ENCODE measurements at places on chromosomes 1 and 21.
A peak's percentile ranks its signal among the peaks of the same experiment; 100 is the strongest.

- peak; percentile 58 for DNase-seq
Measured at GRCh38 chr1:109181085-109181806, 32.5 kb upstream of the SARS1 start.

GRCh38 chr1:154006136-154006535 is 15.6 kb downstream of the RPS27 start:
- DNase-seq: peak; percentile 78

- DNase-seq: peak; percentile 59
Measured at GRCh38 chr1:90114521-90115141, 119.7 kb downstream of the ZNF326 start.

DNA sequence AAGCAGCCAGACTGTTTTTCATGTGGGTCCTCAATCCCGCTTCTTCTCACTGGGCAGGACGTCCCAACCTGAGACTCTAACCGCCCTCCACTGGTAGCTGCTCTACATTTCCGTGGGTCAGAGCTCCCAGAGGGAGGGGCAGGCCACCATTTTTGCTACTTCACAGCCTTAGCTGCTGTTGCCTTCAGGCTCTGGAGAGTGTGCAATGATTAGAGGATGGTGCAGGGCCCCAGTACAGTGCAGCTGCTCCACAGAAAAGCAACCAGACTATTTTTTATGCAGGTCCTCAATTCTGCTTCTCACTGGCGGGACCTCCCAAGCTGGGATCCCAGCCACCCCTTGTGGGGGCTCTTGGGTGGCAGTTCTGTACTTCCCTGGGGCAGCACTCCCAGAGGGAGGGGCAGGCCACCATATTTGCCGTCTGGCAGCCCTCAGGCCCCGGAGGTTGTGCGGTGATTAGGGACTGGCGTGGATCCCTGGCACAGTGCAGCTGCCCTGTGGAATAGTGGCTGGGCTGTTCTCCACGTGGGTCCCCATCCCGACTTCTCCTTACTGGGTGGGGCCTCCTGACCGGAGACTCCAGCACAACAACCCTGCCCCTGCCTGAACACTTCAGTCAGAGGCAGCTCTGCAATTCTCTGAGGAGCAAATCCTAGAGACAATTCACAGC is 647.6 kb upstream of the PKN2 start:
- no peak for DNase-seq

GRCh38 chr1:204680461-204680860 is 5.1 kb downstream of the LRRN2 start:
- no peak for DNase-seq

GRCh38 chr1:185987611-185988321 is 253.6 kb downstream of the HMCN1 start:
- DNase-seq: no peak

DNA sequence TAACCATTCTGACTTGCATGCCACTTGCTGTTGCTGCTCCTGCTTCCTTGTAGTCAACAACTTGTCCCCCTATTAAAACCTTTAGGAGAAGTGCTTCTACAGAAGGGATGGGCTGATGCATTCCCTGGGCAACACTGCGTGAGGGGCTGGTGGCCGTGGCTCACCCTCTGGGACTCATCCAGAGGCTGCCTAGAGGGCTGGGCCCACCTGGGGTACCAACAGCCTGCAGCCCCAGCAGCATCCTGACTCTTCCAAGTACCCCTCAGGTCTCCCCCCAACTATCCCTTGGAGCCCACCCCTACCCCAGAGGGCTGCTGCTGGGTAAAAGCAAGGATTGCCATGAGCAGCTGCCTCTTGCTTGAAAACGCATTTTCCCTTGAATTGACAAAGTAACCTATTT is 34.7 kb upstream of the LHX4 start:
- no peak for DNase-seq

DNA sequence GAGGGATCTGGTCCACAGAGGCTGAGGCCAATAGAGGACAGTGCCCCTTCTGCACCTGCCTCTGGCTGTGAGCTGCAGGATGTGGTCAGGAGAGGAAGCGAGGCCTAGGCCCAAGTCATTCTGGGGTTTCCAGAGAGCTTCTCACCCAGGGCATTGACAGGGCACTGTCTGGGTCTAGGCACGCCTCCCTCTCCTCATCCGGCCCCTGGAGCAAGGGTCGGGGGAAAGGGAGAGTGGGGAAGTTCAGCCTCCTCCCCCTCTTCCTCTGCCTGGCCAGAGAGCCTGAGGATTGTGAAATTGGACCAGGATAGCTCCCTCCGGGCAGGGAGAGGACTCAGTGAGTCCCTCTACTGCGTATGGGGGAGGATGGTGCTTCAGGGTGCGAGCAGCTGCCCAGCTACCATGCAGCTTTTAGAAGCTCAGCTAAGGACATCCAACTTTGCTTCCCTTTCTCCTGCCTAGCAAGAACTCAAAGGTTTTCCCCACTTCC is 6.3 kb upstream of the INAVA start:
- no peak for DNase-seq

GRCh38 chr1:156760092-156760795 is 7.1 kb upstream of the PRCC start:
- DNase-seq: no peak

GRCh38 chr1:30058970-30059369 is 664.4 kb downstream of the MATN1 start:
- peak; percentile 85 for DNase-seq

DNA sequence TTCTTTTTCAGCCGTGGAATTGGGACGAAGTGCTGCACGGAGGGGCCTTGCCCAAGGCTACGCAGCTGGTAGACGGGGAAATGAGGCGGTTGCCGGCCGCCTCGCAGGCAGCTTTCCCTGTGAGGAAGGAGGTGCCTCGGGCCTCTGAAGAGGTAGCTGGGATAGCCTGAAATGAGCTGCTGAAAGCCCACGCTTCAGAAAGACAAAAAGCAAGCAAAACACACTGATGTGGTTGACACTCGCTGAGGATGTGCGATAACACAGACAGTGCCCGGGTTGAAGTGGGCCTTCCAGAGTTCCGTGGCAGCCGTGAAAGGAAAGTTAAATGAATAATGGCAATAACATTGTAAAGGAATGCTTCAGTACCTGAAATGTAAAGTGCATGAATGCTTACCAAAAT is 47.2 kb downstream of the S1PR1 start:
- DNase-seq: no peak

- DNase-seq: no peak
Measured at GRCh38 chr1:210250665-210250997, 18.0 kb downstream of the SERTAD4 start.

DNA sequence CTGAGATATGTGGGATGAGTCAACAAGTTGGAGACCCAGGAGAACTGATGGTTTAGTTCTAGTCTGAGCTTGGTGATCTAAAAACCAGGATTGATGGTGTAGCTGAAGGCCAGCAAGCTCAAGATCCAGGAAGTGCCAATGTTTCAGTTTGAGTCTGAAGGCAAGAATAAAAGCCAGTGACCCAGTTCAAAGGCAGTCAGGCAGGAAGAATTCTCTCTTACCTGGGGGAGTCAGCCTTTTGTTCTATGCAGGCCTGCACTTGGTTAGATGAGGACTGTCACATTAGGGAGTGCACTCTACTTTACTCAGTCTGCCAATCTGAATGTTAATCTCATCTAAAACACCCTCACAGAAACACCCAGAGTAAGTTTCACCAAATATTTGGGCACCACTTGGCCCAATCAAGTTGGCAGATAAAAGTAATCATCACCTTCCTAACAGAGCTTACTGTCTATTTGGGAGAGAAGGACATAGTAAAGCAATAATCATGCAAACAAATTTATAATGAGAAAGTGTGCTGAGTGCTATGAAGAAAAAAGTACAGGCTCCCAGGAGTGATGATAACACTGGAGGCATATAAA is 63.4 kb downstream of the TSEN15 start:
- DNase-seq: no peak

- DNase-seq: no peak
Measured at GRCh38 chr1:177440821-177441220, 270.1 kb downstream of the BRINP2 start.

- DNase-seq: no peak
Measured at GRCh38 chr1:19325368-19325957, 13.3 kb downstream of the SLC66A1 start.

- peak; percentile 46 for DNase-seq
Measured at GRCh38 chr1:186404454-186405051, 28.9 kb downstream of the ODR4 start.

DNA sequence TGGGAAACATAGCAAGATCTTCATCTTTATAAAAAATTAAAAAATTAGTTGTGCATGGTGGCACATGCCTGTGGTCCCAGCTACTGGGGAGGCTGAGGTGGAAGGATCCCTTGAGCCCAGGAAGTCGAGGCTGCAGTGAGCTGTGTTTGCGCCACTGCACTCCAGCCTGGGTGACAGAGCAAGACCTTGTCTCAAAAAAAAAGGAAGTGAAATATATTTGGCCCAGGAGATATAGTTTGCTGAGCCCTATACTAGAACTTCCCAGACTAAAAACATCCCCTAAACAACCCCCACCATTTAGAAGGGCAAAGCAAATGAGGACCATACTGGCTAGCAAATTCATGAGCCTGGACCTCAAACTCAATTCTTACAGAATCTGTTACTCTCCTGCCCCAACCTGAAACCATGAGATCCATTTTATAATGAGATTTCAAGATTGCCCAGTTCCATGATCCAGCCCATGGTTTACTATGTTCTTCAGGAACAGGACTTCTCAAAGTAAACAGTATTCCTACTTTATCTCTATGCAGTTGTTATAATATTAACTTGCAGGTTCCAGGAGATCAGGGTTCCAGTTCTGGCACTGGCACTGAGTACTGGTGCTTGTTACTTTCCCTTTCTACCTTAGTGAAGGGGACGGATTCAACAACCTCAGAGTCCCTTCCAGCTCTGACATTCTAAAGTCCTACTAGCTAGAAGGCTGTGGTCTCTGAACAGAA is 48.9 kb upstream of the TADA1 start:
- DNase-seq: peak; percentile 22

- DNase-seq: no peak
Measured at GRCh38 chr21:42311816-42312625, 3.2 kb downstream of the TFF3 start.

DNA sequence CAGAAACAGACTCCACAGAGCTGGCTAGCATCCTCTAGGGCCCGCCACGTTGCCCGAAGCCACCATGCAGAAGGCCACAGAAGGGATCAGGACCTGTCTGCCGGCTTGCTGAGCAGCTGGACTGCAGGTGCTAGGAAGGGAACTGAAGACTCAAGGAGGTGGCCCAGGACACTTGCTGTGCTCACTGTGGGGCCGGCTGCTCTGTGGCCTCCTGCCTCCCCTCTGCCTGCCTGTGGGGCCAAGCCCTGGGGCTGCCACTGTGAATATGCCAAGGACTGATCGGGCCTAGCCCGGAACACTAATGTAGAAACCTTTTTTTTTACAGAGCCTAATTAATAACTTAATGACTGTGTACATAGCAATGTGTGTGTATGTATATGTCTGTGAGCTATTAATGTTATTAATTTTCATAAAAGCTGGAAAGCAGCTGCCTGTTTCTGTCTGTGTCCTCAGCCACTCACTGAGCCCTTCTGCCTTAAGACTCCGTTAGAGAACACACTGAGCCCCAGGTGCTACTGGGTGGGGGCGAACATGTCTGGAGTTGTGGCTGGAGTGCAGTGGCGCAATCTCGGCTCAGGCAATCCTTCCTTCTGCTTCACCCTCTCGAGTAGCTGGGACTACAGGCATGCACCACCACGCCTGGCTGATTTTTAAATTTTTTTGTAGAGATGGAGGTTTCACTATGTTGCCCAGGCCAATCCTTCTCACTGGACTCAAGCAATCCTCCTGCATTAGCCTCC is 14.8 kb downstream of the MFSD2A start:
- DNase-seq: no peak

GRCh38 chr1:51175278-51175677 is 60.8 kb upstream of the RNF11 start:
- no peak for DNase-seq

DNA sequence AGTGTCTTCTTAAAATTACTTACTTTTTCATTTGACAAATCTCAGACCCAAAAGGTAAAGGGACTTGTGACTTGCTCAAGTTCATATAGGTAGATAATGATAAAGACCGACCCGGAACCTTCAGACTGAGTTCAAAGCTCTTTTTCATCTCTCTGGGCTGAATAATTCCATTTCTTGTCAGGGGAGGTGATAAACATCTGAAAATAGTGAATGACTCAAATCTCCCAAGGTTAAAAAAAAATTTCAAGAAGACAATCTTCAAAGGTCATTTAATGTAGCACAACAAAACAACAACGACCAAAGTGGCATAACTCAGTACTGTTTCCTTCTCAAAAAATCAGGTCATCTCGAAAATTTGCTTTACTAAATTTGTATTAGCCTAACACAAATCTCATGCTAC is 20.6 kb downstream of the LUZP1 start:
- DNase-seq: no peak

DNA sequence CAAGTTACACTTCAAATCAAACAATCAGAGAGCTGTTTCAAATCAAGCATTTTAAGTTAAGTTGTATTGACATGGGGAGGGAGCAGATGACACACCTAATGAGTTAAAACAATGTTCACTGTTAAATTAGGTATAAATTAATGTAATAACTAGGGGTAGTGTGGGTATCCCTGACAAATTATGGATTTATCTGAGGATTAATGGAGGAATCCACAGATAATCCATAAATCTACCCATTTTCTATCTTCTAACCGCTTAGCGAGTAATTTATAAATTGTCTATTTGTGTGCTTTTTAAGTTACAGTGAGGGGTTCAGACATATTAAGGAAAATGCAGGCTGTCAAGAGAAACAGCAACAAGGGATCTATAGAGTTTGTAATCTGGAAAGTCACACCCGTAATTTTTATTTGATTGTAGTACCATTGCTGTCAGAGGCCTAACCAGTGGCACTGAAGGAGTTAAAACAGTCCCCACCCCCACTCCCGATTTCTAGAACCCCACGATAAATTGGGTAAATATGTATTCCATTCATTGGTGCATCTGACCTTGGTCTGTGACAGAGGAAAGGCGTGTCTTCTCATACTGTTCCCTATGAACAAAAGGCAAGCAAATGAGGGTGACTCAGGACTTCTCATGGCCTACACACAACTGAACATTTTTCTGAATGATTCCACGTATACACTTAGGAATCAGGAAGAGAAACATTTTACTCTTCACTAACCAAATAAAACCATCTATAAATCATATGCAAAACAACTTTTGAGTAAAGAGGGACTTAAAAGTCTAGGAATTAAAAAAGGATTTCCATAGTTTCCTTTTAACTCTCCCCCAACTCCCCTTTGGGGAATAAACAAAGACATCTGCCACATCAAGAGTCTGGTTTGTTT is 7.4 kb downstream of the IRF2BP2 start:
- peak; percentile 96 for DNase-seq

DNA sequence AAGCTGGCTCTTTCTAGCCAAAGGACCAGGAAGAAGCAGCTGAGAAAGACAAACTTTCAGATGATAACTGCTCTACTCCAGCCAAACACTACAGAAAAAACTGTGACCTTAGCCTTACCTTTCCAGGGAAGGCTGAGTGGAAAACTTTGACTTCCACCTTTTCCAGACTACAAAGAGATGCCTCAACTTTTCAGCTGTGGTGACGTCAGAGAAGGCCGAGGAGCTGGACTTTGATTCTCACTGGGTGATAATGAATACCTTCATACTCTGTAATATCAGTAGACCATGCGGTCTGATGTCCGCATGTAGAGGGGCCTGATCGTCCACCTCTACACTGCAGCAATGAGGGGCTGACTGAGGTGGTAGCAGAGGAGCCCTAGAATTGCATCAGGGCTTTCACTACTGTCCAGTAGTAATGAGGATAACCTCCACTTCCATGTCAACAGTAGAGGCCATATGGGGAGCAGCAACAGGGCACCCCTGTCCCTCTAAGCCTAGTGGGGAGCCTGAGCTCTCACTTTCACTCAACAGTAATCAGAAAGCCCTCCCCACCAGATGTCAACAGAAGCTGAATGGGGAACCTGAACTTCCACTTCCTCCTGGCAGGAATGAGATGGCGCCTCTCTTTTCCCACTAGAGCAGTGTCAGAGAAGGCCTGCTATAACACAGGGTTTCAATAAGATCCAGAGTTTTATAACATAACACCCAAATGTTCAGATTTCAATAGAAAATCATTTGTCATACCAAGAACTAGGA is 28.4 kb upstream of the PADI1 start:
- no peak for DNase-seq
